GOT3 (cell line): ENCODE measurements at places on chromosomes 11 and 22.

- DNase-seq = no peak
Observed at GRCh38 chr11:44848203-44848962, 102.3 kb downstream of the TP53I11 start.

- DNase-seq = no peak
Observed at GRCh38 chr11:79313530-79313913, 127.3 kb downstream of the TENM4 start.

GRCh38 chr22:35930933-35931332 lies 97.7 kb downstream of the RBFOX2 start:
- no peak for DNase-seq

GRCh38 chr11:27618281-27618915 lies 81.9 kb downstream of the BDNF start:
- DNase-seq = no peak
